Esophagus muscularis mucosa (tissue), 4 donors: ENCODE measurements at places on chromosomes 2 and 18.

- no peaks in the 10 kb centered on the region for H3K36me3 ChIP-seq
- no peak for DNase-seq
Measured at GRCh38 chr2:68466361-68466777, 725 bp downstream of the FBXO48 start.

DNA sequence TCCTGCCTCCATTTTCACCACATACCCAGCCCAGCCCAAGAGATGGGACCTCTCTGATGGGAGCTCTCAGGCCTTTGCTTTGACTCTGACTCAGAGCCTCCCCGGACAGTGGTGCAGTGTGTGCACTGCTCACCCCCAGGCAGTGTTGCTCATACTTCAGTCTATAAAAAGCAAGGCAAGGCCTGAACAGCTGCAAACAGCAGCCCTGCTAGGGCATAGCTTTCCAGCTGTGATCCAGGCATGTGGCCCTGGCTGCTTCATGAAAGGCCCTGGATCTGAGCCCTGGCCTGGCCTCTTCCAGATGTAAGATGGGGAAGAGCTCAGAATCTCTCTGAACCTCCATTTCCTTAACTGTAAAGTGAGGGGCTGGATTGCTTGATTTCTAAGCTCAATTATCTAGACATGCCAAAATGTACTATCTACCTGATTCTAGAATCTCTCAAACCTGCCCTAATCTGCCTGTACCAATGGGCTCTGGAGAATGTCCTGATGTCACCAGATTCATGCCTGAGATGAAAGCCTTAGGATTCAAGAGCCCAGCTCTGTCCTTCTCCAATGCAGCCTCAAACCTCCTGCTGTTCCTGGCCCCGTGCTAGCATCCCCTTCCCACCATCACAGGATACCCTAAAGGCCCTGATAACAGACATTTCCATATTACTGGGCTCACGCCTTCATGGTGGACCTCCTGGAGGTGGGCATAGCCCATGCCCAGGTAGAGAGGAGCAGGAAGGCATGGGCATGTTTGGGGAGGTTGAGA, 206.9 kb downstream of the ARL4C start:
- no peaks in the 10 kb centered on the region for H3K36me3 ChIP-seq
- no peak overlapping the region for H3K27ac ChIP-seq
- DNase-seq = no peak
- no peak overlapping the region for H3K4me3 ChIP-seq
- peaks cover 8% of the 10 kb centered on the region for H3K4me1 ChIP-seq

- peaks cover 20% of the 10 kb centered on the region for H3K4me1 ChIP-seq
- no peaks in the 10 kb centered on the region for H3K36me3 ChIP-seq
- DNase-seq = no peak
- no peak overlapping the region for H3K4me3 ChIP-seq
- H3K27me3 ChIP-seq = no peaks in the 10 kb centered on the region
Measured at GRCh38 chr2:209946539-209946938, 55.9 kb upstream of the RPE start.

GRCh38 chr2:232458661-232459418, 2.9 kb downstream of the ALPI start:
- peaks cover 57% of the 10 kb centered on the region for H3K27me3 ChIP-seq
- no peak overlapping the region for H3K27ac ChIP-seq
- H3K36me3 ChIP-seq = no peaks in the 10 kb centered on the region
- no peak overlapping the region for H3K4me3 ChIP-seq
- DNase-seq = no peak
- no peaks in the 10 kb centered on the region for H3K4me1 ChIP-seq

GRCh38 chr18:30675493-30675892, 367.0 kb downstream of the DSC3 start:
- H3K36me3 ChIP-seq = no peaks in the 10 kb centered on the region
- peaks cover 44% of the 10 kb centered on the region for H3K4me1 ChIP-seq
- H3K4me3 ChIP-seq = no peak overlapping the region
- no peak for DNase-seq
- no peak overlapping the region for H3K27ac ChIP-seq
- no peaks in the 10 kb centered on the region for H3K27me3 ChIP-seq

GRCh38 chr2:19456705-19457309, 98.4 kb upstream of the OSR1 start:
- no peaks in the 10 kb centered on the region for H3K4me1 ChIP-seq
- H3K4me3 ChIP-seq = no peak overlapping the region
- H3K27me3 ChIP-seq = no peaks in the 10 kb centered on the region
- no peak overlapping the region for H3K27ac ChIP-seq
- H3K36me3 ChIP-seq = no peaks in the 10 kb centered on the region

GRCh38 chr2:43810888-43811287, 27.8 kb downstream of the ABCG5 start:
- H3K27me3 ChIP-seq = no peaks in the 10 kb centered on the region
- H3K36me3 ChIP-seq = peaks cover 30% of the 10 kb centered on the region
- H3K4me1 ChIP-seq = no peaks in the 10 kb centered on the region
- no peak overlapping the region for H3K27ac ChIP-seq
- no peak overlapping the region for H3K4me3 ChIP-seq
- no peak for DNase-seq

- no peak for DNase-seq
- H3K27me3 ChIP-seq = no peaks in the 10 kb centered on the region
- no peak overlapping the region for H3K4me3 ChIP-seq
- no peaks in the 10 kb centered on the region for H3K4me1 ChIP-seq
- no peaks in the 10 kb centered on the region for H3K36me3 ChIP-seq
Measured at GRCh38 chr2:201536046-201536445, 84.5 kb downstream of the STRADB start.

DNA sequence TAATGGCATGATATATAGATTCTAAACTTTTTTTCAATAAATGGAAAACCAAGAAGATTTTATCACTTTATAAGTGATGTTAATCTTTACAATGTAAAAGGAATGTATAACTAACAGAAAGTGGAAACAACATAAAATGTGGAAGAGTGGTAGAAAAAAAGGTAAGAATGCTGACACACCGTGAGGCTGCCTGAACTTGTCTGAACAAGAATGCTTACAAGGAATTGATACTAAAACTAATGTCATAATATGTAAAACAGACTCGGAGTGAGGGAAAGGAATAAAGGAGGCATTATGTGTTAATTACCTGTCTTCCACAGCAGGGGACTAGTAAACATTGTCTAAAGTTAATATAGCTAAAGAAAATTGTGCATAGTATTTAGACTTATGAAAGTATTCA, 958.8 kb upstream of the TMEFF2 start:
- H3K36me3 ChIP-seq = no peaks in the 10 kb centered on the region
- no peak overlapping the region for H3K4me3 ChIP-seq
- no peaks in the 10 kb centered on the region for H3K27me3 ChIP-seq
- DNase-seq = no peak
- no peaks in the 10 kb centered on the region for H3K4me1 ChIP-seq

- no peak for DNase-seq
Measured at GRCh38 chr18:47215554-47216138, 35.8 kb downstream of the SKOR2 start.

DNA sequence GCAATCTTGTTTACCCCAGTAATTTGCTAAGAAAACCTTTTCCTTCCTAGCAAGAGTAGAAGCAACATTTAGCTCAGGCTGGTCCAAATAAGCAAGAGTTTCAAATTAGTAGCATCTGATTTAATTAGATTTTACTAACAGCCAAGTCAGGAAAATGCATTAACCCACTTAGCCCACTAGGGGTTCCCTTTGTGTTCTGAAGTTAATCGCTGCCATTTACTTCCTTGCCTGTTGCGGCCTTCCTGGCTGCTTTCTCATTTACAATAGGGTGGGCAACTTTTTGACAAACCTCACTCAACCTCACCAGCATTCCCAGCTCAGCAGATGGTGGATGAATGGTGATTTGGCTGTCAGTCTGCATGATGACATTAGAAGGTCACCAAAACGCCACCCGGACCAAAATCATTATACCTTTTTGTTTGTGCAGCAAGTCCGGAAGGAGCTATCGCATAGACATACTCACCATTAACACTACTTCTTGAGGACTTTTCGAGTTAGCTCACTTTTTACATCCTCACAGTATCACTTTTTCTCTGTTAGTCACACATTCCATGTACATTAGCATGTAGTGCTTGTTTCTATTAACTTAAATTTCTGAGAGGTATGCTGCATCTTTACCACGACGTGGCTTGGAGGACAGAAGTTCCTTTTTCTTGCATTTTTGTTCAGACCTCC, 101.5 kb upstream of the SETBP1 start:
- H3K4me1 ChIP-seq = no peaks in the 10 kb centered on the region
- H3K4me3 ChIP-seq = no peak overlapping the region
- peak overlapping the region; percentile 46 for H3K27ac ChIP-seq
- H3K36me3 ChIP-seq = no peaks in the 10 kb centered on the region
- no peak for DNase-seq
- H3K27me3 ChIP-seq = no peaks in the 10 kb centered on the region

GRCh38 chr2:157488877-157489276, 45.0 kb upstream of the CYTIP start:
- H3K27ac ChIP-seq = no peak overlapping the region
- no peak overlapping the region for H3K4me3 ChIP-seq
- H3K36me3 ChIP-seq = no peaks in the 10 kb centered on the region
